ENCODE measurements at places on chromosomes 7 and 10. TPM values are rescaled to one million over a fixed set of nuclear protein-coding genes. Genes with fewer than 3 reads are reported as not detected.

Gene GCK
- total RNA-seq, result 0.11 TPM

- H3K27me3 ChIP-seq, result no peaks in the 10 kb centered on the region
- H3K4me3 ChIP-seq, result no peak overlapping the region
- no peak overlapping the region for H3K27ac ChIP-seq
- DNase-seq, result no peak
- no peaks in the 10 kb centered on the region for H3K4me1 ChIP-seq
- H3K36me3 ChIP-seq, result no peaks in the 10 kb centered on the region
Measured at GRCh38 chr7:69465262-69465661, 133.0 kb upstream of the AUTS2 start.

Gene DNAJC12
- total RNA-seq, result 0.76 TPM

- no peaks in the 10 kb centered on the region for H3K36me3 ChIP-seq
- no peak overlapping the region for H3K4me3 ChIP-seq
Measured at GRCh38 chr10:70578371-70578947, 24.1 kb downstream of the PRF1 start.

Gene FAM241B
- total RNA-seq, result not detected

Gene BTBD16
- not detected for total RNA-seq
